Smooth muscle cell of the pulmonary artery (primary cell): ENCODE measurements at places on chromosomes 6 and 20. TPM values are rescaled to one million over a fixed set of nuclear protein-coding genes. Genes with fewer than 3 reads are reported as not detected.

PSORS1C2 gene
- not detected in 2 replicates for total RNA-seq

IRF4 gene
- under 0.01 TPM in 1 of 2 replicates, not detected in the other for total RNA-seq

BACH2 gene
- total RNA-seq = 0.07 and 0.17 TPM in 2 replicates

COL21A1 gene
- 1.6 and 23.1 TPM in 2 replicates for total RNA-seq

PLAGL1 gene
- total RNA-seq = 44.0 and 48.2 TPM in 2 replicates

TRERF1 gene
- 5.4 and 6.2 TPM in 2 replicates for total RNA-seq

CITED2 gene
- total RNA-seq = 76.7 and 143 TPM in 2 replicates

NKAIN2 gene
- under 0.01 and 0.10 TPM in 2 replicates for total RNA-seq

SMOC2 gene
- 0.13 TPM in 1 of 2 replicates, not detected in the other for total RNA-seq

SCRT2 gene
- not detected in 2 replicates for total RNA-seq

HLA-DOA gene
- total RNA-seq = 2.1 TPM in 1 of 2 replicates, not detected in the other

PRDM1 gene
- 0.96 and 2.3 TPM in 2 replicates for total RNA-seq

RAMACL gene
- total RNA-seq = 1.6 and 2.0 TPM in 2 replicates

SIRPG gene
- total RNA-seq = not detected in 2 replicates

CST4 gene
- total RNA-seq = 0.33 and 0.50 TPM in 2 replicates

DYNLT2 gene
- total RNA-seq = 0.39 and 0.43 TPM in 2 replicates

PACSIN1 gene
- 0.07 TPM in 1 of 2 replicates, not detected in the other for total RNA-seq

ZHX3 gene
- total RNA-seq = 21.3 and 29.0 TPM in 2 replicates

PHACTR1 gene
- total RNA-seq = 0.33 and 1.6 TPM in 2 replicates

LAMA4 gene
- total RNA-seq = 518 and 576 TPM in 2 replicates

GJE1 gene
- total RNA-seq = not detected in 2 replicates

MYLK2 gene
- total RNA-seq = 0.07 and 0.10 TPM in 2 replicates

CTCFL gene
- not detected in 2 replicates for total RNA-seq

NQO2 gene
- 10.5 and 33.9 TPM in 2 replicates for total RNA-seq

BNIP5 gene
- not detected in 2 replicates for total RNA-seq

ENTPD6 gene
- 60.9 and 89.7 TPM in 2 replicates for total RNA-seq

SNX9 gene
- 98.6 and 103 TPM in 2 replicates for total RNA-seq

VSX1 gene
- not detected in 2 replicates for total RNA-seq

WASF1 gene
- total RNA-seq = 6.6 and 8.3 TPM in 2 replicates

MYBL2 gene
- total RNA-seq = 1.3 and 2.4 TPM in 2 replicates

CRISP3 gene
- total RNA-seq = not detected in 2 replicates

XKR7 gene
- total RNA-seq = under 0.01 TPM in 1 of 2 replicates, not detected in the other

TCF21 gene
- total RNA-seq = 0.50 and 3.5 TPM in 2 replicates

MGME1 gene
- 5.8 and 8.1 TPM in 2 replicates for total RNA-seq

THEMIS gene
- under 0.01 TPM in 1 of 2 replicates, not detected in the other for total RNA-seq

TPX2 gene
- 10.6 and 22.9 TPM in 2 replicates for total RNA-seq

SOBP gene
- 2.3 and 14.6 TPM in 2 replicates for total RNA-seq

SSTR4 gene
- total RNA-seq = 0.07 TPM in 1 of 2 replicates, not detected in the other

PARD6B gene
- 0.20 and 0.59 TPM in 2 replicates for total RNA-seq

SLC32A1 gene
- total RNA-seq = not detected in 2 replicates

CGA gene
- total RNA-seq = not detected in 2 replicates

ADGB gene
- not detected in 2 replicates for total RNA-seq

GPSM3 gene
- 1.5 and 1.7 TPM in 2 replicates for total RNA-seq

PNPLA1 gene
- total RNA-seq = 0.03 and 0.07 TPM in 2 replicates

C20orf204 gene
- 0.65 and 0.76 TPM in 2 replicates for total RNA-seq

SMLR1 gene
- not detected in 2 replicates for total RNA-seq
